IPS DF 19.7 (cell line): ENCODE measurements at places on chromosomes 1 and 21.
A peak's percentile ranks its signal among the peaks of the same experiment; 100 is the strongest.

GRCh38 chr1:153769221-153769620 lies 6.0 kb upstream of the SLC27A3 start:
- DNase-seq, result no peak

GRCh38 chr1:184392779-184393522 lies 6.1 kb downstream of the C1orf21 start:
- DNase-seq, result no peak

DNA sequence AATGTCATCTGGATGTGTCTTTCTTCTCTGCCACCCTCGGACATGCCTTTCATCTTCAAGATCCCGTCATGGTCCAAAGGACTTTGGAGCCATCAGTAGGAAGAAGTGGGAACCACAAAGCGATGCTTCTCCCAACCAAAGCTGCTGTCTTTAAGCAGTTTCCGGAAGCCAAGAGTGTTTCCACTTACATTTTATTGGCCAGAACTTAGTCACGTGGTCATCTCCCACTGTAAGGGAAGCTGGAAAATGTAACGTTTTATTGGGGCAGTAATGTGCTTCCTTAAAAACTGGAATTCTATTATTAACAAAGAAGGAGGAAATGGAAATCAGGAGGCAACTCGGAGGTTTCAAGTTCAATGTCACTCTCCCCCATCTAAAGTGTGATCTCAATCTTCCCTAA lies 170.8 kb downstream of the ATG4C start:
- DNase-seq, result no peak

GRCh38 chr21:44296916-44297315 lies 2.9 kb upstream of the PFKL start:
- DNase-seq, result no peak

DNA sequence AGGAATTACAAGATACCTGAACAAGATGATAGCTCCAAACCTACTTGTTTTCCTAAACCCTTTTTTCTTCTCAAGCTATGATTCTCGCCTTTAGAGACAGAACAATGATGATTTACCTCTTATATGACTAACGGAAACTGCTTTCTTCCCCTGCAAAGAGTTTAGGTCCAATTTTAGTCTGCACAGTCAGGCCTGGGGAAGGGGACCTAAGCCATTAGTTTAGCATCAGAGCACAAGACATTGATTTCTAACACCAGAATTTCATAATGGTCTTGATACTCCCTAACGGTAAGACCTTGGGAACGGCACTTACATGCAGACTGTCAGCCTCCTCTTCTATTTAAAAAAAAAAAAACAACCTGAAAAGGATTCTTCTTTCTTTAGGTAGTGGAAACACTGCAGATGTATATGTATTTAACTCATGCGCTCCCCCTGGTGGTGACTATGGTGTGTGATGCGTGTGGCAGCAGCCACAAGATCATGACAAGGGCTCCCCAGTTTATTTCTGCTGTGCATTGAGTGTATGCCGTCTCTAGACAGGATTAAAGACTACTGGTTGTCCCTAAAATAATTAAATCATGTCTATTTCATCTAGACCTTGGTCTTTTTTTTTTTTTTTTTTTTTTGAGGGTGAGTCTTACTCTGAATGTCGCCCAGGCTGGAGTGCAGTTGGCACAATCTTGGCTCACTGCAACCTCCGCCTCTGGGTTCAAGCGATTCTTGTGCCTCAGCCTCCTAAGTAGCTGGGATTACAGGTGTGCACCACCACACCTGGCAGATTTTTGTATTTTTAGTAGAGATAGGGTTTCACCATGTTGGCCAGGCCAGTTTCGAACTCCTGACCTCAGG lies 37.3 kb upstream of the TMEM222 start:
- DNase-seq, result no peak

- no peak for DNase-seq
These were observed 145.2 kb downstream of the SYT2 start for GRCh38 chr1:202564958-202565495.

- no peak for DNase-seq
These were observed 337.4 kb downstream of the SRGAP2C start for GRCh38 chr1:121522061-121522759.

DNA sequence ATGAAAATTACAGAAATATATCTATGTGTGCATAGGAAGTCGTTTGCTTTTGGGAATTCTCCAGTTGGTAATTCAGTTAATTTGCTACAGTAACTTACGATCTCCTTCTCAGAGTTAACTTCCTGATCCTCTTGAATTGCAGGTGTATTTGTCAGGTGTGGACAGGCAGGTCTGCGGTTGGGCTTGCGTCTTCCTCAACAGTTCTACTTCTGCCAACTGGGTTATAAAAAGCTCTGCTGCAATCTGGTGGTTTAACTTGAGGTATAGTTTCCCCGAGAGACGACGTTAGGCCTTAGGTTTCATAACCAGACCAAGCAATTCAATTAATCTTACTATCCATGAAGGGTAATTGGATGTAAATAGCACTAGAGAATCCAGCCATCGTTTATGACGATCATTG lies 88.2 kb downstream of the GABPA start:
- no peak for DNase-seq

DNA sequence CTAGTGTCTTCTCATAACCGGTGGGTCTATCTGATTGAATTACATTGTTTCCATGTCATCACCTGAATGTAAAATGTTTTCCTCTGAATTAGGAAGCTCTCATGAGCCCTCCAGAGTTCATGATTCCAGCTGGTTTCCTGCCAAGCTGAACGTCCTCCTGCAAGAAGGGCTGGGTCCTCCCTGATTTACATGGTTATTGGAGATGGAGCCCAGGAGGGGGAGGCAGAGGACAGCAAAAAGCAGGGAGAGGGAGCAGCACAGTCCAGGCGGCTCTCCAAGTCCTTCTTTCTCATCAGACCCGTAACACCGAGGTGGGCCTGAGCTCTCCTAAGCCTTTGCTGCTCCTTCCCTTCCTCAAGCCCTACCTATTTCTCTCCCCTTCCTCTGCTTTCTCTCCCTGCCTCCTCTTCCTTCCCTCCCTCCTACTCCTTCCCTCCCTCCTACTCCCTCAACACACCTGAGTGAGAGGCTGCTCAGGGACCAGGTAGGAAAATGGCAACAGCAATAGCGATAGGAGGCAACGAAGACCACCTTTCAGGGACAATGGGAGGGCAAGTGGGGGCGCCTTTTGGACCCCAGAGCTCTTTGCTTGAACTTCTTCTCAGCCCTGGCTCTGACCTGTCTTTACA lies 265.9 kb downstream of the PRDM2 start:
- peak; percentile 47 for DNase-seq

DNA sequence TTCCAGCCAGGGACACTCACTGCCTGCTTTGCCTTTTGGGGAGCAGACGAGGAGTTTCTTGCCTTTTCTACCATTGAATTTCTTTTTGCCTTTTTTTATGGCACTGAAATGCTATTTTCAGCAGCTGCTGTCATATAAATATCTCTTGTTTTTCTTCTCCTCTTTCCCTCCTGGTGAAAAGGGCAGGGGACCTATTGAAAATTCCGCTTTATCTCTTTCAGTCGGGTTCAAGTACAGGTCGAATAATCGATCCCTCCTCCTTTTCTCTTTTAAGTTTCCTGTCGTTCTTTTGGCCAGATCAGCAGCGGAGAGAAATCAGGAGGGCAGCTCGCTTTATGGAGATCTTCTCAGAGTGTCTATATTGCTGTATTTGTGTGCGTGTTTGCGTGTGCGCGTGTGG lies 67.4 kb upstream of the CASZ1 start:
- no peak for DNase-seq

DNA sequence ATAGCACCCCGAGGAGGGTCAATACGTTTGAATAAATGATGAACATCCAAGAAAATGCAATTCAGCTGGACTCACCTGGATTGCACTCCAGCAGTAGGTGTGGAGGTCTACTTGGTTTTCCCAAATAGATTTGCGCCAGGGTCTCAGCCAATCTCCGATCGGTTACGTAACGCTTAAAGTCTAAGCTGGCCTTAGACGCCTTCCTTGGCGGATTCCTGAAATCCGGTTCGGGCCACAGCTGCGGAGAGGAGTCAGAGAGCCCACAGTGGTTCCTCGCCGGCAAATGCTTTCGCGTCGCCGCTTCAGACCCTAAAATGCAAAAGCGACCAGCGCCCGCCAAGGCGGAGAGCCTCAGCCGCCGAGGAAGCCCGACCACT lies 322 bp downstream of the TFB2M start:
- peak; percentile 3 for DNase-seq

- no peak for DNase-seq
These were observed 578 bp upstream of the SESN2 start for GRCh38 chr1:28258628-28259251.

DNA sequence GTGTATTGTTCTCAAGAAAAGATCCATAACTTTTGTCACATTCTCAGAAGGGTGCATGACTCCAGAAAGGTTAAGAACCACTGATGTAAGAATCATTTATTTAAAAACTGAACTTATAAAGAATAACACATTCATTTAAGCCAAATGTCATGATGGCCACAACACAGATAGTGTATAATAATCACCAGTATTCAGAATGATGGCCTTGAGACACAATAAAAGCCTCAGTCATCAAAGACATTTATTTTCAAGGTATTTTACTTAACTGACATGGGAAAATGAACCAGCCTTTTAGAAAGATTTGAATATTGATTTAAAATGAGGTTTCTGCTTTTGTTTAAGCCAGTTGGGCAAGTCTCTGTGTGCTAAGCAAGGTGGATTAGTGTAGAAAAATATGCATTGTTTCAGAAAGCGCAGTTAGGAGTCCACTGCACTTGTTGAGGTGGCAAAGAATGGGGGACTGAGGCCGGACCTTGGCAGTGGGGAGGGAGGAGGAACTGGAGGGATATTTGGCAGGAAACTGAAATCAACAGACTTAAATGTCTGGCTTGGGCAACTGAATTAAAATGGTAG lies 371.9 kb upstream of the ESRRG start:
- DNase-seq, result no peak
